H1 (cell line): ENCODE measurements at places on chromosomes 4 and X. TPM values are rescaled to one million over a fixed set of nuclear protein-coding genes. Genes with fewer than 3 reads are reported as not detected.

The NKRF gene
- total RNA-seq = 11.4 and 12.3 TPM in 2 replicates

DNA sequence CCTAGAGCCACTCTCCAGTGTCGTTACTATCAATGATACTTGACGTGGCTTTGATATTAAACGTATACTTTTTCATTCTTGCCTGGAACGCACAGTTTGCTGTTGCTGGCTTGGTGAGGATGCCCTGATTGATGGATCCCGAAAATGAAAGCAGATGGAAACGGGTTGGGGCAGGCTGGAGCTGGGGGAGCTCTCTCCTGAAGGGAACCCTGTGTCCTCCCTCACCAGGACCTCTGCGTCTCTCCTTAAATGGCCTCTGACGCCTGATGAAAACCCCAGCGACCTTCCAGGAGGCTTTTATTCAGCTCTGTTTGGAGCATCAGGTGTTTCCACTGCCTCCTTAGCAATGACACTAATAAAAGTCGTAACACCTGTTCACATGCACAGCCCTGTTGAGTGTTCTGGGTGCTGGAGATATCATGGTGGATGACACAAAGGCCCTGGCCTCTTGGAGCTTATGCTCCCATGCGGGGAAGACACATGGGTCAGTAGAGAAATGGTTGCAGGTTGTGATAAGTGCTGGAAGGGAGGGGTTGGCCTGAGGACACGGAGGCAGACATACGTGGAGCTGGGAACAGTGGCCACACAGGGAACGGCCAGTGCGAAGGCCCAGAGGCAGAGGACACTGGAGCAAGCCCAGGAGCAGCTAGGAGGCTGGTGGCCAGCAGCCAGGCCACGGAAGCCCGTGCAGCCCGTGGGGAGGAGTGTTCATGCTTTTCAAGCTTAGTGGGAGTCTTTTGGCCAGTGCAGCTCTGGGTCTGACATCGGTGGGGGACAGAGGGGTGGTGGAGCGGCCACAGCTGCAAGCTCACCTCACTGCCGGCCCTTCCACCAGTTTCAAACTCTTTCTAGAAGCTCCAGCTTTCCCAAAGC lies 7.5 kb downstream of the MSANTD1 start:
- no peaks in the 10 kb centered on the region for H3K4me1 ChIP-seq
- H3K4me3 ChIP-seq = no peak overlapping the region
- H3K27ac ChIP-seq = no peak overlapping the region
- no peaks in the 10 kb centered on the region for H3K36me3 ChIP-seq
- peak; percentile 30 for DNase-seq

The SPANXD gene
- total RNA-seq = not detected in 2 replicates

DNA sequence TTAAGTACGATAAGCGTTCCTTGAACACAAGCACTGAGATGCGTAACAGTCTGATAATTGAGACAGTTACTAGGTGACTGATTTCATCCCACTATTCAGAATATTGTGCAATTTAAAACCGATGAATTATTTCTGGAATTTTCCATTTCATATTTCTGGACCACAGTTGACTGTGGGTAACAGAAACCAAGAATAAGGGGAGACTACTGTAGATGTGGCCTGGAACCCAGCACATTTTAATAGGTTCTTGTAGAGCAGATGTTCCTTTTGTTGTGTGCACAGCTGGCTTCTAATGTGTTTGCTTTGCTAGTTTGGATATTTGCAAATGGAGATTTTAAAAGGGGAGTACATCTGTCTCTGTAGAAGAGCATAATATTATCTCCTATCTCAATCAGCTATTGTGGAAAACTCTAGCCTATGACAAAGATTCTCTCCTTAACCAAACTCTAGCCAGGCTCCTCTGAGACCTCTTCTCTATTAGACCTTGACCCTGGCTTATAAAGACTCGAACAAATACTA lies 16.4 kb downstream of the NAAA start:
- 0 out of 2 replicates have a peak, but pooled peaks cover 4% of the 10 kb centered on the region for H3K36me3 ChIP-seq
- no peak overlapping the region for H3K4me3 ChIP-seq
- H3K27ac ChIP-seq = no peak overlapping the region
- H3K4me1 ChIP-seq = peaks cover 5% of the 10 kb centered on the region; the same call in 1 of the 2 replicates
- no peak for DNase-seq

The TMEM187 gene
- 2.7 and 5.0 TPM in 2 replicates for total RNA-seq

DNA sequence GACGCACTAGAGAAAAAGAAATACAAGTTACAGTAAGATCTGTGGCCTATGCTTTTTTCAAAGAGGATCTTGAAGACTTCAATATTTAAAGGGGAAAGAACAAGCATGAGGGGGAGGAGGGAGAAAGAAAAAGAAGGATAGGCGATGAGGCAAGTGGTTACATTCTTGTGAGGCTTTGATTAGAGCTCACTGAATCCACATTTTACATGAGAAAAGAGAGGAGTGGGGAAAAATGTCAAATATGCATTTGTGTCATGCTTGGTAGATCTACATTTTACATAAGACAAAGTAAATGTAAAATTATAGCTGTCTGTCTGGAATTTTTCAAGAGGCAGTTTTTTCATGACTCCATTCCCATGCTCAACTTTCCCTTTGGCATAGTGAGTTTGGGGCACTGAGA lies 965.9 kb downstream of the FSTL5 start:
- H3K4me3 ChIP-seq = no peak overlapping the region
- no peak for DNase-seq
- no peaks in the 10 kb centered on the region for H3K36me3 ChIP-seq

The GASK1B gene
- not detected in 2 replicates for total RNA-seq
